Stimulated activated CD4-positive, alpha-beta T cell treated with anti-CD3 and anti-CD28 coated beads, Interleukin-4, amount 100 ng/mL, for 24 hours (primary cell): ENCODE measurements at places on chromosomes 12 and 14.

DNA sequence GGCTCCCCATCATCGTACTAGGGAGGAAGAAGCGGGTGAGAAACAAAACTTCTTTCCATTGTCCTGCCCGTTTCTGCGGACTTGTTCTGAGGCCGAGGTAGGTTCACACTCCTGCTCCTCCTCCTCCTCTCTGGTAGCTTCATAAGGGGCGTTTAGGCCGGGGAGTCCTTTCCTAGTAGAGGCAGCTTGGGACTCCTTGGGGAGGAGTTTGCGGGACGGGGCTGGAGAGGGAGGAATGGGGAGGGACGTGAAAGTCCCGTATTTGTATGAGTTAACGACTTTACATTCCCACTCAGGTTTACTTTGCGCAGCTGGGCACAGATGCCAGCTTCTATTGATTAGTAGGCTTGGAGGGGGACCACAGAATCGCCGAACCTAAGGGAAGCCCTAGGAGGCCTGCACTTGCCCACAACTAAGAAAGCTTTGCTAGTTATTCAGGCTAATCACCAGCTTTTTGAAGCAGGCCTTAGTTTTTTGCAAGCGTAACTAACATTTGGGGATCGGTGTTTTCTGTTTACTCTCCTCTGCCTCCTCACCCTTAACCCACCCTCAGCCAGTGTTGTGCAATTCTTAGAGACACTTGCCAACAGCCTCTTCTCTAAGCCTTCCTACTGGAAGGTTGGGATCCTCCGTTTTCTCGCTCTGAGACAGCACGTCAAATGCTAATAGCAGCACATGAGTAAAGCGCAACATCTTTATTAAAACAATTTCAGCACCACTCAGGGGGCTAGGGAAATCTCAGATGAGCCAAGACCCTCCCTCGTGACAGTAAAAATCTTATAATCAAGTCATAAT is 499 bp downstream of the RNASE4 start:
- no peak for DNase-seq

- DNase-seq, result peak; percentile 18
Measured at GRCh38 chr12:107318806-107319532, 225.6 kb upstream of the CRY1 start.

- no peak for DNase-seq
Measured at GRCh38 chr12:14833952-14834351, 9.4 kb downstream of the ART4 start.

DNA sequence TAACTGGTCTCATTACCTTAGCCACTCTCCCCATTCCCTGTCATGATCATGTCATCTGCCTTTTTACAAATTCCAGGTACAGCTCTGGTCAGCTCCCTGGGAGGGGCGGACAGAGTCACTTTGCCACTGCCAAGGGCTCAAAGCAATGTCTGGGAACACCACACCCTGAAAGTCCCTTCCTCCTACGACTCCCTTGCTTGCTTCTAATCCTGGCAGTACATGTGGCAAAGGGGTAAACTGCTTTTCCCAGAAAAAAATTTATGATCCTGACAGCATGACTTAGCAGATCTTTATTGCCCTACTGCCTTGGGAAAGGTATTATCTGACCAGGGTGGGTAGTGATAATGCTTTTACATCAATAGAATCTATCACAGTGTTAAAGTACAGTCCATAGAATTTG is 376.0 kb upstream of the PDE3A start:
- no peak for DNase-seq

GRCh38 chr12:131333136-131333535 is 377.8 kb upstream of the SFSWAP start:
- DNase-seq, result no peak

DNA sequence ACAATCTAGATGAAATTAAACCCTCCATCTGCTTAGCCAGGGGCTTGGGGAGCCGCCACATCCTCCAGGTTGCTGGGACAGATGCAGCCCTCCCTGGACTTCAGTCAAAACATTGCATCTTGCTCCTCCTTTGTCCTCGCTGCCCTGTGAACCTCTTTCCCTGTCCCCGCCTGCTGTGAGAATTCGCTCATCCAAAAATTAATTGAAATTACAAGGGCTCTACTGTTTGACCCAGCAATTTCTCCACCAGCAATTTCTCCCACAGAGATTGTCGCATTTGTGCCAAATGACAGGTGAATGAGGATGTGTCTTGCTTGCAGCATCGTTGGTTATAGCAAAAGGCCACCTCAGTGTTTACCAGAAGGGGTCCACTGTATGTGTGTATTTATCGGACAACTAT is 5.0 kb upstream of the POP5 start:
- no peak for DNase-seq

GRCh38 chr14:35121026-35121886 is 534 bp downstream of the PPP2R3C start:
- DNase-seq, result peak; percentile 9

DNA sequence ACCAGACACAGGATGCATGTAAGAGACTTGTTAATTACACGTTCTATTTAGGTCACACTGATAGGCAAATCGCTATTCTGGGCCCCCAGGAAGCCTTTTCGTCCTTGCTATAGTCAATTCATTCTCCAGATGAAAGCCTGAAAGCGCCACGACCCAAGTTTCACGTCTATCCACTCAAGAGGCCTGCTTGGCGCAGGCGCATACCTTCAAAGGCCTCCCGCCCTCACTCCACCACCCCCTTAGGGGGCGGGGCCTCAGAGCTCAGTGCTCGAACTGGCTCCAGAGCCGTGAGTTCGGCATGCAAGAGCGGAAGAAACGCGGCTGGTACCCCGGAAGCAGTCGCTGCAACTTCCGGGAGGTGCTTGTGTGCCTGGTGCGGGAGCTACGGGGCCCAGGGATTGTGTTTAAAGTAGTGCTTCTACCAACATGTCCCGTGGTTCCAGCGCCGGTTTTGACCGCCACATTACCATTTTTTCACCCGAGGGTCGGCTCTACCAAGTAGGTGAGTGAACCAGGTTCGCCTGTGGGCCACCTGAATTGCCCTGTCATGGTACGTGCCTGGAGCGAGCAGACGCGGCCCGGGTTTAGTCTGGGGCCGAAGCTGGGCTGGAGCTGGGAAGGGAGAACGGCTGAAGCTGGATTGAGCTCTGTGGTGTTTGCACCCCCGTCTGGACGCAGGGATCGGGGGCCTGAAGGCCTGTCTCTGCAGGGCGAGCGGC is at the start of gene PSMA6:
TSS of gene PSMA6 (plus strand) at position 332 of the 719 bp plus-strand sequence. CDS start at position 427, 95 bp downstream.
- peak; percentile 99 for DNase-seq

GRCh38 chr12:46386877-46387629 is 14.5 kb upstream of the SLC38A2 start:
- no peak for DNase-seq

- no peak for DNase-seq
Measured at GRCh38 chr14:85276979-85277228, 253.0 kb upstream of the FLRT2 start.

DNA sequence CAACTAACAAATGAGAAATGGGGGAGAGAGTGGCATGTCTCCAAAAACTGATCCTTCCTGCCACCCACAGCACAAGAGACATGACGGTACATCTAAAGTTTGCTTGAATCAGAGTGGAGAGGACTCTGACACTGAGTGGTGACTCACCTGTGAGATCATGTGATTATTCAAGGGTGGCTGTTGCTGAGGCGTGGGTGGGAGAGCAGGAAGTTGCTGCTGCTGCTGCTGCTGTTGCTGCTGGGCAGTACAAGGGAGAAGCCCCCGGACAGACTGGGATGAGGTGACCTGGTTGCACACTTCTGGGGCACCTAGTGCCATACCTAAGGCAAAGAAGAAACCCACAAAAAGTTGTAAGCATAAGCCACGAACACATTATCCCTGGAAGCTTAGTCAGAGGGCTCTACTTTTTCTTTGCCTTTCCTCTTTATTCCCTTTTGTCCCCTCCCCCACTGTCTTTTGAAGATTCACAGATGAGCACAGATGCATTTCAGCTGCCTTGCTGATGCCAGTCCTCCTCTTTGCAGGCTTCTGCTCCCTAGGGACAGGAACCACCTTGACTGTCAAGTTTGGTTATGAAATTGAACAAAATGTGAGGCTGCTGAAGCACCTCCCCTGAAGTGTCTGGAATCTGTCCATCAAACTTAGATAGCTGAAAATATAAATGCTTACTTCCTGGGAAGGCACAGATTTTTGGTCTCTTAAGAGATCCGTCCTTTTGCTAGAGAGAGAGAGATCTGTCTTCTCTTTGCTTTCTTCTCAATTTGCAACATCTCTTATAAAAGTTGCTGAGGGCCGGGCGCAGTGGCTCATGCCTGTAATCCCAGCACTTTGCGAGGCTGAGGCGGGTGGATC is 29.4 kb upstream of the STAC3 start:
- DNase-seq, result peak; percentile 83

DNA sequence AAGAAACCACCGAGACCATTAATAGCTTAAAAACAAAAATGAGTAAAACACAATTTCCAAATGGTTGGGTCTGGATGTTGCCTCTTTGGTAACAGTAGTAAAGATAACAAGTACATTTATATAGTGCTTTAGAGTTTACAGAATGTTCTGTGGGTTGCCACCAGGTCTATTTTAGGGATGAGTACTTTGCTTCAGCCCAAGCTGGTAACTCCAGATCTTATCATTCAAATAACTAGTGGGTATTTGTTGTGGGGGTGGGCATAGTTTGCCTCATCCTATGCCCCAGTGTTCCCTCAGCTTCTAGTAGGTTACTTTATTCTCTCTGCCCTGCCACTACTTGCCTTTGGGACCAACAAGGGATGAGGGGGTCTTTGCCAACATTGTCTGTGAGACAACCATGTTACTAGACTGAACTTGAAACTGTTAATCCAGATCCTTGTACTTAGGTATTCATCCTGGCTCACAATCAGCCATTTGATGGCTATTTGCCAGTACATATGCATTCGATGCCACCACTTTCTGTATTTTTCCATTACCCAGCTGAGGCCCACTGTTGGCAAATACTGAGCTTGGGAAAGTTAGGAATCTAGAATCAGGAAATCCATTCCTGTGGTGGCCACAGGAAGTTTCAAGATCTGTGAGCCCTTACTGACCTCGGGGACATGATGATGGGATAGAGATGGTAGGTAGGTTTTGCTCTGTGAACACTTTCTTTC is 17.6 kb upstream of the AKAP6 start:
- no peak for DNase-seq

DNA sequence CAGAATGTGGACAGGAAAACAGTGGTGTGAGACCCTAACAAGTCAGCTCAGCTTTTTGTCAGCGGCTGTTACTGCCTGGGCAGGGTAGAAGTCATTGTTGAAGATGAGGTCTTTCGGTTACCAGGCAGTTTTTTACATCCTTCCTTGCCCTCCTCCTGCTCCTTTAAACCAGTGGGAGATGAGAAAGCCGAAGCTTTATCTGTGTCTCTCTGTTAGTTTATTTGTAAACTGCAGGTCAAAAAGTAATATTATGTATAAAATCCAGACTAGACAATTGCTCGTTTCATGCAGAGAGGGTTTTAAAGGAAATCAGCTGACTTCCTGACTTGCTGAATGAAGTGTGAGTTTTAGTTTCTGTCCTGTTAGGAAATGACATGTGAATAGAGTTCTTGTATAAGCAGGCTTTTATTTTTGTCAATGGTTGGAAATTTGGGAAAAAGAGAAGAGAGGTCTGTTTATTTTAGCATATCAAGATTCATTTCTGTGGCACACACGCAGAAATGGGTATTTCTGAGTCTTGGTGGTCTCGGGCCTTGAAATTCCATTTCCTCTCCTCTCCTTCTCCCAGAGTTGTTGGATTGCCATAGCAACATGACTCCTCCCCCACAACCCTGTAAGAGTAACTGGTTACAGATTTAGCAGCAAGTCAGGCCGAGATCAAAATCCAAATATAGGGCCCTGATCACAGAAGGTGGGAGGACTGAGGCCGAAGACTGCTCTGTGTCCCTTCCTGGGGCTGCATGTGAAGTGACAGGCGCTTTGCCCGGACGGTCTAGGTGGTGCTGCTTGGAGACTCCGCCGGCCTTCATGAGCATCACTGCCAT is 60.8 kb downstream of the SAMD4A start:
- peak; percentile 35 for DNase-seq

DNA sequence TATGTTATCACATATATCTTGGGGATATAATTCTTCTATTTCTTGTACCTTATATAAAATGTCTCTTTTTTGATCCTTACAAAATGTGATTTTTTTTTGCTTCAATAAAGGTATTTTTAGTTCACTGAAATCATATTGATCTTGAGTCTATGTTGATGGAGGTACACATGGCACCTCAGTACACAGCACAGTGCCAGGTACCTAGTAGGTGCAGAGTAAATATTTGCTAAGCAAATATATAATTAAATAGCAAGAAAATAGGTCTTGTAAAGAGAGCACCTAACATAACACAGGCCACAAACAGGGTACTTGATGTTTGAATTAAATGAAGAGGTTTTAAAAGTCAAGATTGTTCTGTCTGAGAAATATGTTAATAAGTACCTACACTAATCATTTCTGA is 69.7 kb downstream of the CIT start:
- no peak for DNase-seq

GRCh38 chr12:130775953-130776856 is 60.1 kb upstream of the RIMBP2 start:
- peak; percentile 80 for DNase-seq

DNA sequence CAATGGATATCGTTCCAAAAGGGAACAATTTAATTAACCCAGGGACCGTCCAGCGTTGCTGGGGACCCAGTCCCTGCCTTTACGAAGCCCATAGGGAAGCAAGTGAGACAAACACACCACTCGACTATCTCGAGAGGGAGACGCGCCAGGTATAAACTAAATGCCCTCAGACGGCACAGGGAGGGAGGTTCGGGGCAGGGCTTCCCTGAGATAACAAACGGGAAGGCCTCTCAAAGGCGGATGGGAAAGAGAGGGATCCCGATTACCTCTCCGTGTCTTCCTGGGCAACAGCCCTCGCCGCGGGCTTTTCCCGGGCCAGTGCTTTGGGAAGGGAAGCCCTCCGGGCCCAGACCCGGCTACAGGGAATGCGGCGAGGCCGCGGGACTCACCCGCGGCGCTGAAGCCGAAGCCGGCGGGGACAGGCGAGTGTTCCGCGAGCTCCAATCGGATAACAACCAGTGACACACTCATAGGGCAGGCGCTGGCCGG is 390 bp downstream of the BRAP start:
- DNase-seq, result no peak

GRCh38 chr14:34873589-34874385 is 1.4 kb downstream of the BAZ1A start:
- peak; percentile 89 for DNase-seq
